ENCODE measurements at places on chromosomes 3 and 15. TPM values are rescaled to one million over a fixed set of nuclear protein-coding genes. Genes with fewer than 3 reads are reported as not detected.

Gene SST
- total RNA-seq, result not detected

Gene ROBO1
- total RNA-seq, result 68.7 TPM

Gene FETUB
- not detected for total RNA-seq

Gene MITF
- 20.9 TPM for total RNA-seq

Gene SLC15A2
- 1.1 TPM for total RNA-seq

Gene KIF23
- 1.9 TPM for total RNA-seq

Gene SPTSSB
- 0.41 TPM for total RNA-seq

Gene INSYN1
- 1.7 TPM for total RNA-seq

Gene GOLGA6L10
- total RNA-seq, result 17.1 TPM

Gene ALDH1L1
- total RNA-seq, result 5.9 TPM
